ENCODE measurements at places on chromosomes 4 and X.

DNA sequence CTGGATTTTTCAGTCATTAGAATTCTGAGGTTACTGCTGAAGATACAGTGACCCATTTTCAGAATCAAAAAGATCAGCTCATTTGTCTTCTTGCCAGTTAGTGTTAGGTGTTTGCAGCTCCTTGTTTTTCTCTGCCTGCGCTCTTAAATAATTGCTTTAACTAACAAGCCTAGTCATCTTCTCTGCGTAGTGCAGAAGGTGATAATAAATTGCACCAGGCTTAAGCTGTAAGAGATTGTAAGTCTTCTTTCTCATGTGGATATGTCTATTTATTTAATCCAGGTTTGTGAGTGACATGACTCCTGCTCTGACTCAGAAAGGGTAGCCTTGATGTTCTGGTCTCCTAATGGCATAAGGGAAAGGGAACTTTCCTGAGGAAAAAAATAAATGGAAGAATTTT is 167.2 kb downstream of the CEP135 start:
- no peak for DNase-seq

- no peak for DNase-seq
Measured at GRCh38 chr4:186806679-186807421, 83.2 kb upstream of the FAT1 start.

DNA sequence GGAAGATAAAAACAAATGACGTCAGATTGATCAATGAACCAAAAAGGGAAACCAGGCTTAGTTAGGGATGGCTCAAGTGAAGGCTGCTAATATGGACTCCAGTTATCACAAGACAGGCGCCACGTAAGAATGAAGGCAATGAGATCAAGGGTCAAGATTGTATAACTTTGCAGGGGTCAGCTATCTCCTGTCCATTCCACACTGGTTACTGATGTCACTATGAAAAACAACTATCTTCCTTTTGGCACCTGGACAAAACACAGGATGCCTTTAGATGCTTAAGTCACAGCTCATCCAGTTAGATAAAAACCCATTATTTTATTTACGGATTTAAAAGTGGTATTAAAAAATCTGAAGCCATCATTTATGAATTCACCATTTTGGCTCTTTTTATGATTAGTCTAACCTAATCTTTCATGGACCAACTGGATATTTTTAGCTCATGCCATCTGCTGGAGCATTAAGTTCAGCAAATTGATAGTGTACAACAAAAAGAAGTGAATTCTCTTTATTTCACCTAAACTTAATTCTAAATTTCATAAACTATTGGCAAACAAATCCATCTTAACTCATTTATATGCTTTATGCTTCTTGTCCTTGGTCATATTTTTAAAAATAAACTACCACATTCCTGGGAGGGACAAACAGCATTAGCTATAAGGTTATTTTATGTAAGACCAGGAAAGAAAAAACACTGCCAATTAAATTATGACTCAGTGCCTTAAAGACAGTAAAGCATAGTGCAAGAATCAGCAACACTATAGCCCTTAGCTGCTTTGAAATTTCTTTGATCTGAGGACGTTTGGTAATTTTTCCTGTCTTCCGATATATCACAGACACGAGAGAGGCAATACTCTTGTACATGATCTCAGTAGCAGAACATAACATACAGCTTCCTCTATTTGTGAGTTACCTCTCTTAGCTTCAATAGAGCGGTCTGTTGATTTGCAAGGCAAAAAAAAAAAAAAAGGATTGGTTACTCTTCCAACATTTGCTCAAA is 27.0 kb downstream of the DHX15 start:
- no peak for DNase-seq

- no peak for DNase-seq
Measured at GRCh38 chr4:72924814-72925213, 144.7 kb downstream of the COX18 start.

- DNase-seq: no peak
Measured at GRCh38 chr4:4446434-4446833, 59.5 kb downstream of the NSG1 start.

DNA sequence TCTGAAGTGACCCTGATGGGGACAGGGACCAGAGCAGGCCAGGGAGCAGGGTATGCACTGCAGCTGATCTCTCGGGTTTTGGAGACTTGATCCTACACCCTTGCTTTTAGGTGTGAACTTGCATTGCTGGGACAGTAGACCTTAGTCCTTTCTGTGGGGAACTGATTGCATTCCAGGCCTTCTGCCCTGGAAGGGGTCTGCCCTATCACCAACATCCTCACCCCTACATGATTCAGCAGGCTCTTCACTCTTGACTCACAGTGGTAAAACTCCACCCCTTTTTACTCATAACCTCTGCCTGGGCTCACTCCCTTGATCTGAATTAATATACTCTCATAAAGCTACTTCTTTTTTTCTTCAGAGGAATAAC is 6.6 kb upstream of the DDX60L start:
- no peak for DNase-seq

GRCh38 chr4:44761306-44761705 is 35.0 kb upstream of the GNPDA2 start:
- no peak for DNase-seq

DNA sequence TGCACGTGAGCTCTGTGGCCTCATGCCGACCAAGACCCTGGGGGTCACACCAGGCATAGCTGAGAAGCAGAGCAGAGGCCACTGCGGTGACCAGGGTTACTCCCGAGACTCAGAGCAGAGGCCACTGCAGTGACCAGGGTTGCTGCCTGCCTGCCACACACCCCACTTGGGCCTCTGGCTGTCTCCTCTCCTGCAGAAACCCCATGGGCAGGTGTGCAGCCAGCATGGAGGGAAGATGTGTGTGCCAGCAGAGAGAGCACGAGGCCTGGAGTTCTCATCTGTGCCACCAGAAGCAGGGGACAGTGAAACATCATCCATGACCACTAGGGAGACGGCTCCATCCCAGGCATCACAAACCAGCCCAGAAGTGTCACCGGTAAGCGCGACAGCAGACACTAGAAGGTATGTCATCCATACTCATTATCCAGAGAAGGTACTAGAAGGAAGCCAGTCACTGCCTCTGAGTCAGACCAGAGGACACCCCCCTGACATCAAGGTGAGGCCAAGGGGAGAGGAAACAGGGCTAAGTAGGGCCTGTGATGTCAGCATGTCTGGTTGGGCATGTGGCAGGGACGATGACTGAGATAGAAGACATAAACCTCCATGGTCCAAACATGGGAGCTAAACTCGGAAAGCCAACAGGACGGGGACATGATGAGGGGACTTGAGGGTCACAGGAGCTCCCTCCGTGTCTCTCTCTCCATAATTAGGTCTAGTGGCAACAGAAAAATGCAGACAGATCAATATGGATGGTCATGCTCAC is 24.2 kb upstream of the SPON2 start:
- DNase-seq: no peak

- no peak for DNase-seq
Measured at GRCh38 chrX:130933358-130933757, 30.3 kb upstream of the ENOX2 start.

GRCh38 chr4:64250061-64250460 is 159.2 kb downstream of the TECRL start:
- peak; percentile 2 for DNase-seq

DNA sequence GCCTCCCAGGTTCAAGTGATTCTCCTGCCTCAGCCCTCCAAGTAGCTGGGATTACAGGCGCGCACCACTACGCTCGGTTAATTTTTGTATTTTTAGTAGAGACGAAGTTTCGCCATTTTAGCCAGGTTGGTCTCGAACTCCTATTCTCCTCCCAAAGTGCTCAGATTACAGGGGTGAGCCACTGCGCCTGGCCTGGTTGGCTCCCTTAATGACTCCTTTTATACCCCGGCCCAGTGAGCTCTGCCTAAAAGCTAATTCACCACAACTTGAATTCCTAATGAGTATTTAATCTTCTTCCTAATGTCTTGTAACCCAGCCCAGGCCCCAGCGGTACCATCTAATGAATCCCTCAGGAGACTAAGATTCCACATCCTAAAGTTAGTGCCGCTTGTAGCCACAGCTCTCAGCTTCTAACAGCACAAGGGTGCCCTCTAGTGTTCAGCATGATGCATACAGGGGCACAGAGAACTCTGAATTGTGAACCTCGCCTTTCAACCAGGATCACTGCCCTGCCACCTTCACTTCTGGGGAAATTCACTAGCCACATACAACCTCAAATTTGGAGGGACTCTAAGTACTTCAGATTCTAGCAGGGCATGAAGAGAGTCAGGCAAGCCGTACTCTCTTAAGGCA is 89.5 kb downstream of the OR13H1 start:
- peak; percentile 14 for DNase-seq

- DNase-seq: no peak
Measured at GRCh38 chr4:173506597-173507211, 23.3 kb downstream of the HAND2 start.

DNA sequence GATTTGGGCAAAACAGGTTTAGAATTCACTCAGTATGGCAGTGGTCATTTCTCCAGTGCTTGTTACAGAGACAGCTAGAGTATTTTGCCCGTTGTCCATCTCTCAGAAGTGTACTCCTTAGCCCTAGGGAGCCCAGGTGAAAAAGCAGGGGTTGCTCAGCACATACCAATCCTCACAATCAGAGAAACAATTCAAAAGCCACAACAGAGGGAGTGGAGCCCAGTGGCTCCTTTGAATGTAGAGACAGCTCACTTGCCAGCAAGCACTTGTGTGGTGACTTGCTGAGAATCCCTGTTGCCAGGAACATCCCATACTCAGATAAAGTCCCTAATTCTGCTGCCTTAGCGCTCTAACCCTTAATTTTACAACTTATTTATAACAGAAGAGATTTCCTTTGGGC is 1488.3 kb downstream of the RPA4 start:
- no peak for DNase-seq

GRCh38 chr4:8348071-8348470 is 78.5 kb downstream of the HTRA3 start:
- no peak for DNase-seq

DNA sequence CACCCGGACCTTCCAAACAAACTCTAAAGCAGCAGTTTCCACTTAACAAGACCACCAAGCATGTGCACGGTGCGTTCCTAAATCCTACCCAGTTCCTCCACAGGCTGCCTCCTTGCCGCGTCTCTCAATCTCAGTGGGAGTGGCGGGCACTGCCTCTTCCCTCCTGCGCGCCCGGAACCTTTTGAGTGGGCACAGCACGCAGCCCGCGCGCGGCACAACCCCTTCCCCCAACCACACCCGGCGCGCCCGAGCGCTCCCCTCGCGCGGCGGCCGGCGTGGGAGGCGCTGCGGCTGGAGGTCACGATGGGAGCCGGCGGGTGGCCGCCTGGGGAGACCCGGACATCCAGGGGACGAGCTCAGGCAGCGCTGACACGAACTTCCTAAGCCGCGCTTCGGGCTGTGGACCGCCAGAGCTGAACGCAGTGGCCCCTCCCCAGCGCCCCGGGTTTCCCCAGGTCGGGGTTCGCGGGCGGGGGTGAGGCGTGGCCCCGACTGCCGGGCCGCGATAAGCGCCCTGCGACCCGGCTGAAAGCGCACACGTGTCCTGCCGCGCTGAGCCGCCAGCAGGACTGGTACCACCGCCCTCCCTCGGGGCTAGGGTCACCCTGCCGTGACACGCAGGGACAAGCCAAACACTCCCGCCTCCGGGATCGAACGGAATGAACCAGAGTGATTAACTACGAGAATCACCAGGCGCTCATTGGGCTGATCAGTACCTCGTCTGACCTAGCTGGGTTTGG is at the start of gene ABCG2:
ABCG2 (minus strand) TSS at position 151 of the 740 bp plus-strand sequence. CDS start 18,644 bp downstream, outside the sequence.
- DNase-seq: peak; percentile 2

- DNase-seq: peak; percentile 9
Measured at GRCh38 chr4:2220016-2220630, 21.8 kb downstream of the HAUS3 start.

DNA sequence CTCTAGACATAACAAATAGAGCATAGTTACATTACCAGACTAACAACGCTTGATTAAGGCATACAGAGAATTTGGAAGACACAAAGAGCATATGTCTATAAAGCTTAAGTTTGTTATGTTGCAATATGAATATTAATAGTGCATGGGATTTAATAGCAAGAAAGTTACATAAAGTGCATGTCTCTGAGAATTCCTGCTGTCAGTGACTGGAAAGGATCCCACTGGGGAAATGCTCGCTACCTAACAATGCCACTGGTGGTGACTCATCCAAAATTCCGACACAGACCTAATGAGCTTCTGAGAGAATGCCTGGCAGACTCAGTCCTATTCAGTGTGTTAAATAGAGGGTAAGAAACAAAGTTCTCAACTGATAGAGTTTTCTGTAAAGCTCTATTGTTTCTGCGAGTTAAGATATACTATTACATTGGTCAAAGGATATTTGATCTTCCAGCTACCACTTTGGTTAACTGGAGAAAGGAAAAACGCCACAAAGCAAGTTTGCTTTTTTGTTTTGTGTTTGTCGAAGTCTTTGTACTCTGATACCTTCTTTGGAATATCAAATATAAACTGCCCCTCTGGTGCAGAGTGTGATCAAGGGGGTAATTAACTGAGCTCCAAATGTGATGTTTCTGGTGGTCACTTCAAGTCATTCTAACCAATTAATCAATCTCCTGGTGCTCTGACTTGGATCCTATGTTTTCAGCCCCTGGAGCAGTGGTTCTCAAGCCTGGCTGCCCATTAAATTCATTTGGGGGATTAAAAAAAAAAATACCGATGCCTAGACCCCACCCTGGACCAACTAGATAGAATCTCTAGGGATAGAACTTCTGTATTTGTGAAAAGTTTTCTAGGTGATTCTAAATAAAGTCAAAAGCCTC is 107.9 kb downstream of the PALLD start:
- no peak for DNase-seq

DNA sequence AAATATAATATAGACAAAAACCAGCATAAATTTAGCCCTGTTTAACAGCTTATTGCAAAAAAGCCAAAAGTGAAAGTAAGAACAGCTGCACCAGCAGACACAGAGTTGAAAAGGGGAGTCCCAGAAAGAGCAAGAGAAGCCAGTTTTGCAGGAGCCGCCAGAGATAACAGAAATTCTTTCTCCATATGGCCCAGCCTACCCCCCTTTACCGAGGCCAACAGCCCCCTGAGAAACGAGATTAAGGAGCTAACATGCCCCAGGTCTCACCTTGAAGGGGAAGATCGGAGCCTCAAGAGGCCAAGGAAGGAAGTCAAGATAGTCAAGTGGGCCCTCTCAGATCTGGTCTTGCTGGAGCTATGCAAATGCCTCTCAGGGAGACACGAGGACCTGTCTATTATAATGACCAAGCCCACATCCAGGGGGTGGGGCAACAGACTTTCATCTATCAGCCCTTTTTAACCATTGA is 4.8 kb downstream of the ACOX3 start:
- DNase-seq: no peak

GRCh38 chrX:261167-261918 is 19.8 kb upstream of the PLCXD1 start:
- no peak for DNase-seq

- DNase-seq: no peak
Measured at GRCh38 chr4:53844133-53844532, 220.3 kb downstream of the CHIC2 start.

All from DMS 273 treated with DMSO at 0.1 percent for 48 hours (cell line).